ENCODE measurements at places on chromosomes 1 and 21. TPM values are rescaled to one million over a fixed set of nuclear protein-coding genes. Genes with fewer than 3 reads are reported as not detected.

GRCh38 chr1:109107785-109108184 lies 6.1 kb upstream of the ELAPOR1 start:
- DNase-seq = no peak

GRCh38 chr1:22930240-22930912 lies 42.3 kb downstream of the LACTBL1 start:
- DNase-seq = peak; percentile 65

DNA sequence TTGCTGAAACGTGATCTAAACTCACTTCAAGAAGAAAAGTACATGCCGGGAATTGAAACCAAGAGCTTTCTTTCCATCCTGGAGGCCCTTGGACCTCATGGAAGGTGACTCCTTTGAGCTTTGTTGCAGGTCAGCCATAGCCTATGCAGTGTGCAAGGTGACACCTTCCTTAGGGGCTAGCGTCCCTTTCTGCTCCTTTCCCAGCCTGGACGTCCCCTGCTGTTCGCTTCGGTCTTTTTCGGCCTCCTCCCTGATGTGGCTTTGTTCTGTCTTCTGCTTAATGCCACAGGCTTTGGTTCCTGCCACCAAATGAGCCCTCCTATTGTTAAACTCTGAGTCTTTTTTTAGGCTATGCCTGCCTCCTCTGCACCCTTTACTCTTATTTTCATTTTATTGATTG lies 308.8 kb downstream of the BRINP2 start:
- DNase-seq = no peak

GRCh38 chr21:41428311-41428710 lies 2.3 kb downstream of the MX1 start:
- DNase-seq = no peak

DNA sequence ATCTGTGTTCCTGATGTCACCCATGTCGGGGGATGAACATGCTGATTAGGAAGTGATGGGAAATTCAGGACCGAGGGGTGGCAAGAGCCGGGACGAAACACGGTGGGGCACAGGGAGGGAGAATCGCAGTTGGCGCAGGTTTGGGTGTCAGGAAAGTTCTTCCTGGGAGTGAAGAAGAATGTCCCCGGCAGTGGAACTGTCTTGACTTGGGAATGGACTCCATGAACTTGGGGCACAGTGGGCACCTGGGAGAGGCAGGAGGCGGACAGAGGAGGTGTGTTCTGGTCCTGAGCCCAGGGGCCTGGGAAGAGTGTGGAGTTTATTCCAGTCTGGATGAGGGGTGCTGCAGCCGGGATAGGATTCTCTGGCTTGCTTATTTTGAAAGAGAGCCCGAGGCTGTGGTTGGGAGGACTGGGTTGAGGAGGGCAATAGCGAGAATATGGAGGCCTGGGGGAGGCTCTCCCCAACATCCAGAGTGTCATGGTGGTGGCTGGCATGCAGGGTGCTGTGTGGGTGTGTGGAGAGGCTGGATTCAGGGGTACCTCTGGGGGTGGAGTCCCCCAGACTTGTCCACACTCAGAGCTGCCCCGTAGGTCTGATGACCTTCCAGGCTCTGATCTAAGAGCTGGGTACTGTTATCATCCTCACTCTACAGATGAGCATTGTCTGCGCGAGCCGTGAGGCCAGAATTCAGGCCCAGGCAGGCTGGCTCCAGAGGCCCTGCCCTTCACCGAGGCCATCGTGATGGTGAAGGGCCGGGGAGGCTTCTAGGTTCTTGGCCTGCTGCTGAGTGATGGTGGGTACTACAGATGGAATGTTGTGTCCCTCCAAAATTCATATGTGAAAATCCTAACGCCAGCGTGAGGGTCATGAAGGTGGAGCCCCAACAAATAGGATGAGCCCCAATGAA lies 274.5 kb upstream of the C1orf174 start:
- no peak for DNase-seq

DNA sequence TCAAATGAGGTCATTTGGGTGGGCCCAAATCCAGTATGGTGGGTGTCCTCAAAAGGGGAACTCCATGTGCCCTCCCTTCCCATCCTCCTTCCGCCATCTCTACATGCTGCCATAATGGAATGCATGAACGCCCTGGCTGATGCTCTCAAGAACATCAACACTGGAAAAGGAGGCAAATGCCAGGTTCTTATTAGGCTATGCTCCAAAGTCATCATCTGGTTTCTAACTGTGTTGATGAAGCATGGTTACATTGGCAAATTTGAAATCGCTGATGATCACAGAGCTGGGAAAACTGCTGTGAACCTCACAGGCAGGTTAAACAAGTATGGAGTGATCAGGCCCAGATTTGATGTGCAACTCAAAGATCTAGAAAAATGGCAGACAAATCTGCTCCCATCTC lies 16.6 kb upstream of the TRIM45 start:
- no peak for DNase-seq

DNA sequence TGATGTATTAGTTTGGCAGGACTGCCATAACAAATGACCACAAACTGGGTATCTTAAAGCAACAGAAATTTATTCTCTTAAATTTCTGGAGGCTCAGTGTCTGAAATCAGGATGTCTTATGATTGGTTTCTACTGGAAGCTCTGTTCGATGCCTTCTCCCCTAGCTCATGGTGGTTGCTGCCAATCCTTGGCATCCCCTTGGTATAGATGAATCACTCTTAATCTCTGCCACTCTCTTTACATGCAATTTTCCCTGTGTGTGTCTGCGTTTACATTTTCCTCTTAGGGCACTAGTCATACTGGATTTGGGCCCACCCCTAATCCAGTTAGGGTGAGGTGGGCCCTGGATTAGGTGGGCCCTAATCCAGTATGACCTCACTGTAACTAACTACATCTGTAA lies 54.7 kb upstream of the MPC2 start:
- no peak for DNase-seq

- no peak for DNase-seq
Measured at GRCh38 chr1:3037281-3038040, 16.2 kb downstream of the ACTRT2 start.

- DNase-seq = no peak
Measured at GRCh38 chr1:85756864-85757263, 48.6 kb upstream of the ZNHIT6 start.

- DNase-seq = no peak
Measured at GRCh38 chr1:41812453-41812852, 106.3 kb downstream of the HIVEP3 start.

The PPIAL4G gene
- 0.09 TPM for total RNA-seq

The TMCC2 gene
- 20.9 TPM for total RNA-seq

The DMRTA2 gene
- total RNA-seq = not detected

The ACOT7 gene
- total RNA-seq = 136 TPM

The HNRNPCL1 gene
- total RNA-seq = not detected

The GBP5 gene
- total RNA-seq = 110 TPM

The KCNJ10 gene
- total RNA-seq = not detected

The RNU1-3 gene
- 2,189 TPM for total RNA-seq

Data from activated CD4-positive, alpha-beta T cell treated with anti-CD3 and anti-CD28 coated beads, Interleukin-2, amount 10 ng/mL, durations not matched to agents 24 days and 14 days (primary cell).